ENCODE measurements at places on chromosomes 6 and 20.

DNA sequence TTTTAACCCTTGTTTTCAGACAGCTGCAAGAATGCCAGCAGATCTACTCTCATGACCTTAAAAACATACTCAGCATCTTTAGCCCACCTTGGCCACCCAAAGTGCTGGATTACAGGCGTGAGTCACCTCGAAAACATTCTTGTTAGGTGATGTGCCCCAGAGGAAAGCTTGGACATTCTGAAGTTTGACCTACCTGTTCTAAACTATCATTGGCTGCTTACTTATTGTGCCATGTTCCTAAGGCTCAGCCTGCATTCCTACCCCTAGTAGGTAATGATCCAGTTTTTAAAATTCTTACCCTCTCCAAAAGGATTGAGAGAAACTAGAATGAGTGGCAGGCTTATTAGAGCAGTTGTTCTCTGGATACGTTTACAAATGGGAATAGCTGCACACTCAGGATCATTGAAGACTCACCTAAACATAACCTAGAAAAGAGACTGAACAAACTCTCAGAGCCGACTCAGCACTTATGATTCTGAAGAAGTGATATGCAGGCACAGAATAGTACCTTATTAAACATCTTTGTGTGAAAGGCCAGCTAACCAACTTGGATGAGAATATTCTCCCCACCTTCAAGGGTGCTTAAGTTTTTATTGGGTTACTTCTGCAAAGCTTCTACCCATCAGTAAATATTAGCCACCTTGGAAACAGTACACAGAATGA is 362.1 kb downstream of the NRN1 start:
- DNase-seq: no peak

- DNase-seq: no peak
Measured at GRCh38 chr20:3802524-3803239, 6.6 kb downstream of the CDC25B start.

DNA sequence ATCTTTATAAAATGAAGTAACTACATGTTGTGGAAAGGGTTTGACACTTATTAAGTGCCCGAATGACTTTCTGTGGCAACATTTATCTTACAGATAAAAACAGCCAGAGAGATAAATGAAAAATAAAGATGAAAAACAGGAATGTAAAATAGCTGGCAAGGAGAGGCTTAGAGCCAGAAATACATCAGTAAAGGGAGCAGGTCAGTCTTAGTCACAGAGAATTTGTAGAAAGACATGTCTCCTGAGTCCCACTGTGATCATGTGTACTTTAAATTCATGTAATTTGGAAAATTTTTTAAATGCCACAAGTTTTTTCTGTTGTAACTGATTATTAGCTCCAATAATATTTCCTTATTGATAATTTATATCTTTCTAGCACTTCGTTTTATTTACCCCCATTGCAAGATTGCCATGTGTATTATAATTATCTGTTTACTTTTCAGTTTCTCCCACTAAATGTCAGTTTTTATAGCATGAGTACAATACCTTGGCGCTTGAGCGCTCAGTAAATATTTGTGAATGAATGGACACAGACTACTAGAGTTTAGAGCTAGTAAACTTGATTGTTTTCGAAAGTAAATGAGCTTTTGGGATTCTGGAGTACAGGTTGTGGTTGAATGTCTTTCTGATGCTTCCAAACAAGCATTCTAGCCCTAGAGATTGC is 15.2 kb downstream of the TAB2 start:
- DNase-seq: no peak

- no peak for DNase-seq
Measured at GRCh38 chr6:17780061-17780460, 73.3 kb upstream of the NUP153 start.

GRCh38 chr20:24934101-24934661 is 14.9 kb upstream of the CST7 start:
- DNase-seq: no peak
